Spinal cord (tissue), 10 donors: ENCODE measurements at places on chromosomes 1 and 21. TPM values are rescaled to one million over a fixed set of nuclear protein-coding genes. Genes with fewer than 3 reads are reported as not detected.

The CRNN gene
- total RNA-seq, result not detected

- no peak for DNase-seq
These were observed 248.3 kb upstream of the CAMK1G start for GRCh38 chr1:209335178-209335577.

The IQCC gene
- total RNA-seq, result 6.4 TPM

GRCh38 chr1:172238158-172238557, 182.3 kb upstream of the C1orf105 start:
- no peak for DNase-seq

DNA sequence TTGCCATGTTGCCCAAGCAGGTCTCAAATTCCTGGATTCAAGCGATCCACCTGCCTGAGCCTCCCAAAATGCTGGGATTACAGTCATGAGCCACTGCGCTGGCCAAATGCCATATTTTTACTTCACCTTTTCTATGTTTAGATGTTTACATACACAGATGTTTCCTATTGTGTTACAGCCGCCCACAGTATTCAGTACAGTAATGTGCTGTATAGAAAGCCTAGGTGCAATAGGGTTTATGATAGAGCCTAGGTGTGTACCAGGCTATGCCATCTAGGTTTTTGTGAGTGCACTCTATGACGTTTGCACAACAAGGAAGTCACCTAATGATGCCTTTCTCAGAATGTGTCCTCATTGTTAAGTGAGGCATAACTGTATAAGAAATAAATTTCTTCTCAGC, 153.4 kb downstream of the CHRM3 start:
- DNase-seq, result no peak

The NRIP1 gene
- 77.9 TPM for total RNA-seq

DNA sequence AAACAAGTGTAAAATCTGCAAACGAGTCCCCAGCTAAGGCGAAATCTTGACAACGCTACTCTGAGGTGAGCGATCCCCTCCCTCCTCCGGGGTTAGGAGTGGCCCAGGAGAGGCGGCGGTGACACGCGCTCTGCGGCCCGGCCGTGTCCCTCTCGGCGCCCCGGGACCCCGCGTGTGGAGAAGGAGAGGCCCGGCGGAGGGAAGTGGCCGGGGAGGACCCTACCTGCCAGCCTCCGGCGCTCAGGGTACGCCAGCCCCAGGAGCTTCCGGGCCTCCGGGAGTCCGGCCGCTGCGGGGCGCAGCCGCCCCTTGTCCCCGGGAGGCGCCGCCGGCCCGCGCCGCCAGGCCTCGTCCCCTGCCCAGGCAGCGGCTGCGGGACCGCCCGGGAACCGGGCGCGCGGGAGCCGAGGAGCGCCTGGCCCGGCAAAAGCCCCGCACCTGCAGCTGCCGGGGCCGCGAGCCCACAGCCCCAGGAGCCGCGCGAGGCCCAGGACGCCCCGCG, 543 bp downstream of the ABCB10 start:
- DNase-seq, result no peak

DNA sequence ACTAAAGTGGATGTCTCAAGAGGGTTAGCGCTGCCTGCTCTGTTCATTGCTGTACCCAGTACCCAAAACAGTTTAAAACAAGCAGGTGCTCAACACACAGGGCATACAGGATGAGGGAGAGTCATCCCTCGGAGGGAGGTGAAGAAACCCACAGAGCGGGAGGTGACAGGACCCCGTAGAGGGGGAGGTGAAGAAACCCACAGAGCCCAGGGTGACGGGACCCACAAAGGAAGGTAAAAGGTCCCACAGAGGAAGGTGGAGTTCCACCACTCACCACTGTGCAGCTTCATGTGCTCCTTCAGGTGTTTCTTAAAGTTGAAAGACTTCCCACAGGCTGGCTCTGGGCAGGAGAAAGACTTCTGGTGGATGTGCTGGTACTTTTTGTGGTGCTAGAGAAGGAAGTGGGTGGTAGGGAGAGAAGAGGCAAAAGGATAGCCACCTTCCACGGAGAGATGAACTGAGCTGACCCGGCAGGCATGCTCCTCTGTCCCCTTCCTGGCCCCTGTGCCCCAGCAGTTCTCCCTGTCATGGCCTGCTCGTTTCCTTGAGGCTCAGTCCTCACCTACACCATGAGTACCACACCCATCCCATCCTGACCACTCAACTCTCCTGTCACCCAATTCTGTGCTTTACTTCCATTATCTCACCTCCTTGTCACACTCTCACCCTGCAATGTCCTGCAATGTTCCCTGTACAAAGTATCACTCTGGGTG, 5.1 kb downstream of the ZNF692 start:
- no peak for DNase-seq

The PGLYRP3 gene
- not detected for total RNA-seq

The CELA3B gene
- not detected for total RNA-seq

- DNase-seq, result no peak
These were observed 43.4 kb downstream of the PLPP3 start for GRCh38 chr1:56535939-56536338.

DNA sequence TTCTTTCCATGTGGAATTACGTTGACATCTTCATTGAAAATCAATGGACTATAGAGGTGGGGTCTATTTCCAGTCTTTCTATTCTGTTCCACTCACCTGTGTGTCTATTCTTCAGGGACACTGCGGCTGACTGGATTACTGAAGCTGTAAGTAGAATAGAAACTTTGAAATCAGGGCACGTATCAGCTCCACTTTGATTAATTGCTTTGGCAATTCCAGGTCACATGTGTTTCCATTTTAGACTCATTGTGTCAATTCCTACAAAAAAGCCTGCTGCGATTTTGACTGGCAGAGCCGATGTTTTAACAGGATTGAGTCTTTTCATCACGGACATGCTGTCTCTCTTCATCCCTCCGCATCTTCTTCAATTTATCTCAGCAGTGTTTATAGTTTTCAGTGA, 20.9 kb upstream of the RNF223 start:
- no peak for DNase-seq

DNA sequence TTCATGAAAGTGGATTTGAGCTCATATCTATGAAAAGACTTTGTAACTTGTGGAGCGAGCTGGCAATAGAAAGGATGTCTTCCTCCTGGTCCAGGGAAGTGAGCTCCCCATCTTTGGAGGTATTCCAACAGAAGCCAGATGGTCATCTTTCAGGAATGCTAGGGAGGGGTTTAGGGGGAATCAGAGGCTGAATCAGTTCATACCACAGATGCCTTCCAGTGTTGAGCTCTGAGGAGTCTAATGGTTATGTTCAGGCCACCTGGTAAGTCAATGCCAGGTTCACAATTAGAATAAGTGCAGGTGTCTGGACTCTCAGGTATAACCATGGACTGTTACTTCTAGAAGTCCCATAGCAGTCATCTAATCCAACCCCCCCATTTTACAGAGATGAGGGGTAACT, 119.1 kb downstream of the ACTL8 start:
- DNase-seq, result no peak

DNA sequence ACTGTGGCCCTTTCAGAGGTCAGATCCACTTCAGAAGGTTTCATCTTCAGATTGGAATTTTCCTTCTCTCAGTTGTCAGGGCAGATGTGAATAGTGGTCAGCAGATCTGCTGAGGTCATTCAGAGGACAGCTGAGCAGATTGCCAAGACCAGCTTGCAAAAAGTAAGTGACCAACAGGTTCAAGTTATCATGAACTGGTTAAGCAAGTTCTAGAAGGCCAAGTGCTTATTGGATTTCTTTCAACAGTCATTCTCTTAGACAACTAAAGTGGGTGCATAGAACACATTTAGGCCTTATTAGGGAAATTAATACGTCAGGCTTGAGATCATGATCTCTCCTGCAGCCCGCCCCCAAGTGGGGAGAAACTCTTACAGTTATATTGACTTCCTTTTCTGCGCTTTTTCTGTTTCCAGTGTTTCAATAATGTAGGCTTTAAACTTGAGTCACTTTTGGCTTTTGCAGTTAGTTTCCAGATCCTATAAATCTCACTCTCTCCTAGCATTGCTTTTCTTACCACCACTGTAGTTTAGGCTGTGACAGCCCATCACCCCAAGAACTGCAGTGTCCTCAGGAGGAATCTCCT, 96.4 kb downstream of the C1orf21 start:
- no peak for DNase-seq

GRCh38 chr1:157992031-157992832, 1.2 kb upstream of the KIRREL1 start:
- peak; percentile 69 for DNase-seq

The ASH1L gene
- 65.9 TPM for total RNA-seq

DNA sequence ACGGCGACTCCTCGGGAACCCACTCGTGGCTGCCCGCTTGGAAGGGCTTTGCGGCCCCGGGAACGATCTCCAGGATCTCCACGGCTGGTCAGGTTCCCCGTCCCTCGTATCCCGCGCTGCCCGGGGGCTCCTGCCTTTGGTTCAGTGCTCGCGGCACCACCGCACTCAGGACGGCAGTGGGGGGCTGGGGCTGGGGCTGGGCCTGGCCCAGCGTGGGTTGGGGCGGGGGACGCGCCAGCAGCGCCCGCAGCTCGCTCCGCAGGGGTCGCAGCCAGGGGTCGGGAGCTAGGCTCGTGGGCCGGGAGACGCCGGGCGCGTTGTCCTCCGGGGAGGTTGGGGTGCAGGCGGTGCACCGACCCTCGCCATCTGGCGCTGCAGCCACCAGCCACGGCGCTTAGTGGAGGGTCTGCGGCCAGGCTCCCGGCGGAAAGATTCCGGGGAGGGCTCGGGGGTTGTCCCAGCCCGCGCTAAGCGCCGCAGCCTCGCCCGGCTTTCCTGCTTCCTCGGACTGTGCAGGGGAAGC, 8.9 kb downstream of the SIM2 start:
- no peak for DNase-seq

DNA sequence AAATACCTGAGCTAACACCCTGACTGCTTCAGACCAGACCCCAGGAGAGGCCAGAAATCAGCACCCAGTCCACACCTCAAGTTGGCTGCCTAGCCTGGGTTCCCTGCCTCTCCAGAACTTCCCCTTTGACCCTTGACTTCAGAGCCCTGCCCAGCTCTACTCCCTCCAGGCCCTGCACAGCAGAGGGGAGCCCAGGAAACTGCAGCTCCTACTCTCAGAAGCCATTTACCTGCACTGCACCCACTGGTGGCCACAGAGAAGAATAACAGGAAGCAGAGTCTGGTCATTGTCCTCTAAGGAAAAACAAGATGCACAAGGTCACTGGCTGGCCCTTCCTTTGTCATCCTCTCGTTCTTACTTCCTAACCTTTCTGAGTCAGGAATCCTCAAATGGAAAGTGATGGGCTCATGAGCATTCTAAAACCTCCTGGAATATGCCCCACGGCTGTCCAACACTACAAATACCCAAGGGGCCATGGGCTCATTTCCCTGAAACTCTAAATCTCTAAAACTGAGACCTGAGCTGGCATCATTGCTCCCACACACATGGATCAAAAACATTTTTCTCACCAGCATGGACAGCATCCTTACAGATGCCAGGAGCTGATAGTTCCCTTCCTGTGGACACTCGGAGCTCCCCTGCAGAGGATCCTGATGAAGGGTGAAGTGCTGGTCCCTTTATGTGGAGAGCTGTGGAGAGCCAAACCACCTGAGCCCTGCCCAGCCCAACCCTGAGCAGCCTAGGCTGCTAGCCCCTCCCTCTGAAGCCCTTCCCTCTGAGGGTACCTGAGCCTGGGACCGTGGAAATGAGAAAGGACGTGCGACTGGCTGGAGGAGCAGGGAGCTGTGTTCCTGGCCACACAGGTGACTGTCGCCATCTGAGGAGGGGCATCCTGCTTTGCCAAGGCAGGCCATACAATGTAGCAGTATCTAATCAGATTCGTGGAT, at the start of gene ITLN2:
TSS of gene ITLN2 (minus strand) at position 652 of the 947 bp plus-strand sequence. CDS start at position 584, 68 bp downstream.
- no peak for DNase-seq

DNA sequence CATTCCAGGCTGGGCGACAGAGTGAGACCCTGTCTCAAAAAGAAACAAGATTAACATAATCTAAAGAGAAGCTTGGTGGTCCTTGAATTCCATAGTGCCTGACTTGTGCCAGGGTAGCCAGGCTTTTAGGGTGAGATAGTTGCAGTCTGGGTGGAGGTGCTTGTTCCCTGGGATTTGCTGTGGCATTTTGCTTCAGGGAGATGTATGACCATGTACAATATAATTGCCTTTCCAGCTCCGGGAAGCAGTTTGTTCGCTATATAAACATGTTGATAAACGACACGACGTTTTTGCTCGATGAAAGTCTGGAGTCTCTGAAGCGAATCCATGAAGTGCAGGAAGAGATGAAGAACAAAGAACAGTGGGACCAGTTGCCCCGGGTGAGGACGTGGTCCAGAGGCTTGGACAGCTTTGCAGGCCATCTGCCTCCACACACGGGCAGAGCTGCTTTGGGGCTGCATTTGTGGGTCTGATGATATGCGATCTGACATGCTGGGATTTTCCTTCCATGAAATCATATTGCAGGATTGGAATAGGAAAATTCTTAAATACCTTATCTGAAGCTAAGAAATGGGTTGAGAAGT, 49.4 kb upstream of the KIF1B start:
- no peak for DNase-seq

The THEM5 gene
- not detected for total RNA-seq

DNA sequence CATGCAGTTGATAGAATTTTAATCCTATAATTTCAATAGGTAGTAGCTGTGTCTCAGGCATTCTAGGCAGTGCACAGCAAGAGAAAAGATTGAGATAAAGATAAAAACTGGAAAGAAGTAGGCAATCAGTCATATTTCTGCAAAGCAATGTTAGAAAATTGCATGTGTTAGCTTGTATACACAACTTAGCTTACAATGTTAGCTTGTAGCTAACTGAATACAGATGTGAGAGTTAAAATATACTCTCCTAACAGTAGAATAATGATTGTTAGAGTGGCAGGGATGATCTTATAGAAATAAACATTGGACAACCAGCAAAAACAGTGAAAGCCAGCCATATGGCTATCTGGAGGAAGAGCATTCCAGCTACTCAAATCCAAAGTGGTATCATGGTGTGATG, 29.0 kb downstream of the PTPRC start:
- DNase-seq, result no peak

The MYOG gene
- not detected for total RNA-seq

DNA sequence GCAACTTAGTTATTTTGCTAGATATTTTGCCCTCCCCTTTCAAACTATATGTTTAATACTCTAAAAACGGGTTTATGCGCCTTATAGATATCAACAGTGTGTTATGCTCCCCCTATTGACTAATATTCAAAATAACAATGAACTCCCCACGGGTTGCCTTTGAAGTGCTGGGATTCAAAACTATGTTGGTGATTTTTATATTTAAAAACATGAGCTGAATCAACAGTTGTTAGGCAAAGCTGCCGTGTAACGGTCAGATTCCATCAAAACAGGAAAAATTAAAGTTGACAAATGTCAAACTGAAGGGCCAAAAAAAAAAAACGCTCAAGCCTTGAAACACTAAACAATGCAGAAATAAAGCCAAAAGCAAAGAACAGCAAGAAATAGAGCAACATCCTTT, 2.5 kb downstream of the TGFBR3 start:
- peak; percentile 32 for DNase-seq

The DVL1 gene
- total RNA-seq, result 35.7 TPM

The HAO2 gene
- not detected for total RNA-seq

GRCh38 chr1:226548256-226549093, at the start of gene STUM:
STUM (plus strand) TSS chr1:226548764; CDS start chr1:226548905, 141 bp downstream.
- DNase-seq, result no peak

The NMNAT2 gene
- total RNA-seq, result 20.8 TPM

DNA sequence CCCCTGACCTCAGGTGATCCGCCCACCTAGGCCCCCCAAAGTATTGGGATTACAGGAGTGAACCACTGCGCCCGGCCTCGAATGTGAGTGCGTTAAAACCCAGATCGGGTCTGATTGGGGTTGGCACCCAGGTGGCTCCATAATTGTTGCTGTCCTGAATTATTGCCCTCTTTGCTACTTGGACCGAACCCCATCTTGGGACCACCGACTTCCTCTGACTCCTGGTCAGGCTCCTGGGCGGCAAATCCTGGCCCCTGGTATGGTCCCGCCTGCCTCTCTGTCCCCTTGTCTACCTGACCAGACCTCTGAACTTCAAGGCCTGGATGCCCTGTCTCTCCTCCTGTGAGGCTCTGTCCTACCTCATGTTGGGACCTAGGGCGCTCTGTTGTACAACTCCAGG, 32.8 kb downstream of the L1TD1 start:
- DNase-seq, result no peak
